ENCODE measurements at places on chromosomes 1 and 21.

- no peaks in the 10 kb centered on the region for H3K27me3 ChIP-seq
- DNase-seq, result no peak
- no peak overlapping the region for H3K4me3 ChIP-seq
- H3K27ac ChIP-seq, result no peak overlapping the region
- H3K36me3 ChIP-seq, result no peaks in the 10 kb centered on the region
- H3K4me1 ChIP-seq, result peaks cover 11% of the 10 kb centered on the region
These were observed 49.0 kb downstream of the LBR start for GRCh38 chr1:225378880-225379279.

DNA sequence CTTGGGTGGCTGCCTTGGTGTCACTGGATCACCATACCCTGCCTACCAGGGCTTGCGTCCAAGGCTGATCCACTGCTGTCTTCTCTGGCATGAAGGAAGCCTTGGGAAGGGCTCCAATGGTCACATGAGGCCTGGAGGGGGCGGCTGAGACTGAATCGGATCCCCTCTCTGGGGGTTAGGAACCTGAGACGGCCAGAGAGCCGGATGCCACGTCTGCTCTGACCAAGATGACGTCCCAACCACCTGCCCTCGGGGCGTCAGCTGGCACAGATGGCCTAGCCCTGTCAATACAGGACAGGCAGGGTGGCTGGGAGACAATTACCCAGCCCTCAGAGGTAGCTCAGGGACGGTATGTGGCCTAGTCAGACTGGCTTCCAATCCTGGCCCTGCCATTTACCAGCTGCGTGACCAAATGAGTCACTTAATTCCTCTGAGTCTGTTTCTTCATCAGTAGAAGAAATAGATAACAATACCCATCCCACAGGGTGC is 5.4 kb downstream of the TRIM62 start:
- no peaks in the 10 kb centered on the region for H3K4me1 ChIP-seq
- no peak overlapping the region for H3K4me3 ChIP-seq
- no peak for DNase-seq
- H3K27me3 ChIP-seq, result no peaks in the 10 kb centered on the region
- H3K27ac ChIP-seq, result no peak overlapping the region

DNA sequence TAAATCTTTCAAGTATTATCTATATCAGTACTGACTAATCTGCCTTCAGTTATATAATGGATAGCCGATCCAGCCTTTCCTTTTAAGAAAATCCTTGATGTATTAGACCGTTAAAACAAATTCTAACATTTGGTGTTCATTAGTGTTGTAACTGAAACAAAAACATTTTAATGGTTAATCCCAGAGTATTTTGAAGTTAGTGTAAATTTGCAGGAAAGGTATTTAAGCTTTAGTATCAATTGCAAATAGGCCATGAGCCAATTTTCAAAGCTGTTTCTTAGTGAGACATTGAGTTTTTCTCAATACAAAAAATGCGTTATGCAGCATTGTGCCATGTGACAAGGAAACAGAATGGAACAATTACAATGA is 29.6 kb downstream of the DISP1 start:
- no peaks in the 10 kb centered on the region for H3K27me3 ChIP-seq
- no peak overlapping the region for H3K27ac ChIP-seq
- no peak for DNase-seq

- DNase-seq, result no peak
- peaks cover 42% of the 10 kb centered on the region for H3K36me3 ChIP-seq
- no peak overlapping the region for H3K27ac ChIP-seq
- H3K27me3 ChIP-seq, result no peaks in the 10 kb centered on the region
- H3K4me1 ChIP-seq, result peaks cover 18% of the 10 kb centered on the region
These were observed 1.2 kb downstream of the GAS5 start for GRCh38 chr1:173866413-173867115.

DNA sequence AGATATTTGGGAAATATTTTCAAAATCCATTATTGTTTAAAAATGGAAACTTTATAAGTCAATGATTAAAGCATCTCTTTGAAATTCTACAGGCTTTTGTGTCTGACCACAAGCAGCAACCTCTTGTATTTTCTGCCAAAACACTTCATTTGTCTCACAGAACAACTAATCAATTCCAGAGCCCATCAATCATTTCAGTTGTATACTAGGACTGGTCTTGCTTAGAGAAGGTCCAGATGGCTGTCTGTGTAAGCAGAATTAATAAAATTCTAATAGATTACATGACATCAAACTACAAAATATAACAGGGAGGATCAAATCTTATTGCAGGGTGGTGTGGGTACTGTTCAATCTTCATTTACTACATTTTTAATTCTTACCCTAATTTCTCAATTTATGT is 76.4 kb downstream of the ACBD6 start:
- H3K36me3 ChIP-seq, result no peaks in the 10 kb centered on the region
- no peak overlapping the region for H3K4me3 ChIP-seq
- H3K4me1 ChIP-seq, result no peaks in the 10 kb centered on the region
- no peak for DNase-seq

- H3K36me3 ChIP-seq, result no peaks in the 10 kb centered on the region
- no peak for DNase-seq
- H3K4me1 ChIP-seq, result no peaks in the 10 kb centered on the region
- peak overlapping the region; percentile 4 for H3K4me3 ChIP-seq
These were observed 18.5 kb downstream of the SERTAD4 start for GRCh38 chr1:210250998-210251679.

DNA sequence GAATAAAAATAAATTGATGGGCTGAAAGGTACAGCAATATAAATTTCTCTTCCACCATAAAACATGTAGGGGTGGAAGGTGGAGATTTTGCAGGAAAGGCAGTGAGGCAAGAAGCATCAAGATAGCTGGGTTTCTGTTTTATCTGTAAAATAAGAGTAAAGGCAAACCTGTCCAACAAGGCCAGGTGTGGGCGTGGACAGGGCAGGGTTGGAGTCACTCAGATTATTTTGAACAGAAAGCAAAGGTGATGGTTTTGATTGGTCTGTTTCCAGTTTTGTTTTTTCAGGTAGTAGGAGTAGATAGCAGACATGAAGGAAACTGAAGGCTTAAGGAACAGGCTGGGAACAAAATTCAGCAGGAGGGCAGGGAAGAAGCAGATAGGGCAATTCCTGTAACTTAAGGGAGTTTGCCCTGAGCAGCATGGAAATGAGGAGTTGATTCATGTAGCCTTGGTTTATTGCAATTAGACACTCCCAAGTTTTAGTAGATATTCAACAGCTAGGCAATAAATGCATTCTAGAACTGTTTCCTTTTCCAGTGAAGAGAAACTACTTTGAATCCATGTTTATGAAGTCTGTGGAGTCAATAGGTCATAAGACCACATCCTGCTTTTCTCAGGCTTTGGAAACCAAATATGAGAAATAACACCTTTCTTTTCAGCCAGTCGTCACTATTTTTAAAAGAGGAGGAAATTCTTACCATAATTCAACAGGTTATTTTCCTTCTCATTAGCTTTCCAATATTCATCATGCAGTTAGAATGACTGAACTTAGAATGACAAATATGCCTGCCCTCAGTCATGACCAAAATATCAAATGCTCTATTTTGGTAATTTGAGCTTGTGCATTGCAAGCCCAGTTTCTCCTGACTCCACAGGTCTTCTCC is 38.7 kb upstream of the CD55 start:
- no peak for DNase-seq
- no peaks in the 10 kb centered on the region for H3K36me3 ChIP-seq
- H3K4me3 ChIP-seq, result no peak overlapping the region
- H3K27ac ChIP-seq, result no peak overlapping the region

- H3K36me3 ChIP-seq, result no peaks in the 10 kb centered on the region
- no peak for DNase-seq
- peak overlapping the region; percentile 88 for H3K4me3 ChIP-seq
- H3K27ac ChIP-seq, result peak overlapping the region; percentile 79
These were observed 686 bp downstream of the MIIP start for GRCh38 chr1:12019858-12020509.

- DNase-seq, result no peak
- no peak overlapping the region for H3K4me3 ChIP-seq
- H3K27me3 ChIP-seq, result no peaks in the 10 kb centered on the region
These were observed 1133.7 kb upstream of the NCAM2 start for GRCh38 chr21:19864476-19864875.

DNA sequence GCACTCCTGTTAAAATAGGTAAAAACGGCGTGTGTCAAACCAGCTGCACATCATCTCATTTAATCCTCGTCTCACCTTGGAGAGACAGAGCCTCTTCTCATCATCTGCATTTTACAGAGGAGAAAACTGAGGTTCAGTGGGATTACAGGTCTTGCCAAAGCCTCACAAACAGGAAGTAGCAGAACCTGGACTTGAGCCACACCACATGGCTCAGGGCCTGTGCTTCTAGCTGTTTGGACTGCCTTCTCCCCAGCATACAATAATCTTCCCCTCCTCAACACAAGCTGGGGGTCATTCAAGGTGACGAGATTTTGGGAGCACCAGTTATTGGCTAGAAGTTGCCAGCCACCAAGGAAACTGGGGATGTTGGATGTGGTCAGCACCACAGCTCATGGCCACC is 167.9 kb upstream of the ZC3H12A start:
- no peak overlapping the region for H3K27ac ChIP-seq
- DNase-seq, result no peak
- H3K4me3 ChIP-seq, result no peak overlapping the region
- no peaks in the 10 kb centered on the region for H3K4me1 ChIP-seq
- H3K36me3 ChIP-seq, result no peaks in the 10 kb centered on the region

DNA sequence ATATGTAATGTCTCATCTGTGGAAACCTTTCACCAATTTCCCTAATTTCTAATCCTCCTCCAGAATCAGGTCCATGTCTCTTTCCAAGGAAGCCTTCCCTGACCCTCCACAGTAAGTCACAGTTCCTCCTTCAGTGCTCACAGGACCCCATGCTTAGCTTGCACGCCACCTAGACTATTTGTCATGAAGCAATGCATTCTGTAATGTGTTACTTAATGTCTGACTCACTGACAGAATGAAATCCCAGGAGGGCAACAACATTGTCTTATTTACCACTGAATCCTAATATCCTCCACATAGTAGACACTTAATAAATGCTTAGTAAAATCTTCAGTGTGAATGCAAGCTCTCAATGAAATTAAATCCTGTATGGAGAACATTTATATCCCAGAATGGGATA is 245.9 kb upstream of the PLD5 start:
- H3K27ac ChIP-seq, result no peak overlapping the region
- no peaks in the 10 kb centered on the region for H3K4me1 ChIP-seq
- H3K36me3 ChIP-seq, result no peaks in the 10 kb centered on the region
- H3K27me3 ChIP-seq, result no peaks in the 10 kb centered on the region
- DNase-seq, result no peak

- DNase-seq, result peak; percentile 77
- H3K27ac ChIP-seq, result peak overlapping the region; percentile 60
- H3K36me3 ChIP-seq, result no peaks in the 10 kb centered on the region
- H3K4me3 ChIP-seq, result no peak overlapping the region
These were observed 5.1 kb upstream of the CSRP1 start for GRCh38 chr1:201511941-201512539.

- H3K27ac ChIP-seq, result no peak overlapping the region
- H3K4me3 ChIP-seq, result no peak overlapping the region
- H3K36me3 ChIP-seq, result no peaks in the 10 kb centered on the region
- H3K4me1 ChIP-seq, result no peaks in the 10 kb centered on the region
- DNase-seq, result no peak
These were observed 67.7 kb downstream of the PTGER3 start for GRCh38 chr1:70979881-70980280.

- H3K36me3 ChIP-seq, result no peaks in the 10 kb centered on the region
- DNase-seq, result no peak
- H3K27ac ChIP-seq, result no peak overlapping the region
- no peaks in the 10 kb centered on the region for H3K27me3 ChIP-seq
These were observed 32.3 kb downstream of the C21orf91 start for GRCh38 chr21:17786851-17787181.

DNA sequence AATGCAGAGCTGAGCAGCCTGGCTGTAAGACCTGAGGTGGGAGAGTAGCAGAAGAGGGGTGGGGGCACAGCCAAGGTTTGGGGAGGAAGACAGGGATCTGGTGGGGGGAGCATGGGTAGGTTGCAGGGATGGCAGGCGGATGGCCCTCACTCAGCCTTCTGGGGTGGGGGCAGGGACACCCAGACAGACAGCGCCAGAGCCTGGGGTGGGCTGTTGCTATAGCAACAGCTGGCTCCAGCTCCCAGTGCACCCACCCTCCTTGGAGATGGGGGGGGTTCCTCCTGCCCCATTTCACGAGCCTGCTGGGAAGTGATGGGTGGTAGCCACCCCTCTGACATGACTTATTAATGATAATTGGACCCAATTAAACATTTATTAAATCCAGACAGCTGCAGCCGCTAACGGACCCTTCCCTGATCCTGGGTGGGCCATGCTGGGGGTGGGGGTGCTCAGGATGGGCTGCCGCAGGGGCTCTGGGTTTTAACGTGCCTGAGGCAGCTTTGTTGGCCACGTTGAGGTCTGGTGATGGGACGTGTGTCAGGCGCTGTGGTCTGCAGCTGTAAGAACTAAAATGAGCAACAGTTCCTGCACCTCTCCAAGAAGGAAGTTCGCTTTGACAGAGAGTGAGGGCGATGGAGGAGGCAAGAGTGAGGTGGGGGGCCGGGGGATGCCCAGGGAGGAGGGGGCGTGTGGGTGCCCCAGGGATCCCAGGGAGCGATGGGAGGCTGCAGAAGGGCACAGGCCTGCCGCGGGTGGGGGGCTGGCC is 19.4 kb downstream of the AGRN start:
- DNase-seq, result no peak
- peaks cover 10% of the 10 kb centered on the region for H3K4me1 ChIP-seq
- no peaks in the 10 kb centered on the region for H3K27me3 ChIP-seq
- no peak overlapping the region for H3K27ac ChIP-seq
- no peak overlapping the region for H3K4me3 ChIP-seq

GRCh38 chr1:109603229-109603628 is 16.2 kb downstream of the GNAT2 start:
- no peak overlapping the region for H3K27ac ChIP-seq
- no peaks in the 10 kb centered on the region for H3K36me3 ChIP-seq
- H3K27me3 ChIP-seq, result no peaks in the 10 kb centered on the region
- H3K4me1 ChIP-seq, result no peaks in the 10 kb centered on the region
- DNase-seq, result no peak

GRCh38 chr1:242522996-242523718 is 1.3 kb downstream of the PLD5 start:
- no peaks in the 10 kb centered on the region for H3K36me3 ChIP-seq
- H3K27me3 ChIP-seq, result no peaks in the 10 kb centered on the region
- no peak for DNase-seq
- H3K4me1 ChIP-seq, result peaks cover 5% of the 10 kb centered on the region
- no peak overlapping the region for H3K4me3 ChIP-seq
- H3K27ac ChIP-seq, result no peak overlapping the region

DNA sequence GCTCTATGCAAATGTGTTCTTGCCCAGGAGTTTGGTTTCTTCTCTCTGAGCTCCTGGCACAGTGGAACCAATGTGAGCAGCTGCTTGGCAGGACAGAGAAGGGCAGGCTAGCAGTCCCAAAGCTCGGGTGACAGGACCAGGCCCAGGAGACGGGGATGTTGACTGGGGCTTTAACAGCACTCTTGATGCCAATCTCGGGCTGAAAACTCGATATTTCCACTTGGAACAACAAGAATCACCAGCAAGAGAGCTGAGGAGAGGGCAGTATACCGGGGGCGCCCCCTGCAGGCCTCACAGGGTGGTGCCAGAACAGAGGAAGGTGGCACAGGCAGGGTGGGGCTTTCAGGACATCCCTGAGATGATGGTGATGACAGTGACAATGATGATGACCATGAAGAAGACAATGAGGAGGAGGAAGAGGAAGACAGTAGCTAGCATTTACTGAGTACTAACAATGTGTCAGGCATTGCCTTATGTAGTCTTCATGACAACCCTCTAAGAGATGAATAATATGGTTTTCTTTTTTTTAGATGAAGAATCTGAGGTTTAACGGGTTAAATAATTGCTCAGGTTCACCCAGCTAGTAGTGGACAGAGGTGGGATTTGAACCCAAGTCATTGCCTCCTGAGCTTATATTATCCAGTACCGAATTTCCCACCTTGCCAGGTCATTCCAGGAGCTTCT is 2.7 kb upstream of the KCNJ9 start:
- no peaks in the 10 kb centered on the region for H3K4me1 ChIP-seq
- H3K27ac ChIP-seq, result no peak overlapping the region
- no peak overlapping the region for H3K4me3 ChIP-seq
- no peak for DNase-seq
- no peaks in the 10 kb centered on the region for H3K27me3 ChIP-seq

All from right lobe of liver (tissue), 6 donors.